Sigmoid colon (tissue), 7 donors: ENCODE measurements at places on chromosomes 11 and 22.

DNA sequence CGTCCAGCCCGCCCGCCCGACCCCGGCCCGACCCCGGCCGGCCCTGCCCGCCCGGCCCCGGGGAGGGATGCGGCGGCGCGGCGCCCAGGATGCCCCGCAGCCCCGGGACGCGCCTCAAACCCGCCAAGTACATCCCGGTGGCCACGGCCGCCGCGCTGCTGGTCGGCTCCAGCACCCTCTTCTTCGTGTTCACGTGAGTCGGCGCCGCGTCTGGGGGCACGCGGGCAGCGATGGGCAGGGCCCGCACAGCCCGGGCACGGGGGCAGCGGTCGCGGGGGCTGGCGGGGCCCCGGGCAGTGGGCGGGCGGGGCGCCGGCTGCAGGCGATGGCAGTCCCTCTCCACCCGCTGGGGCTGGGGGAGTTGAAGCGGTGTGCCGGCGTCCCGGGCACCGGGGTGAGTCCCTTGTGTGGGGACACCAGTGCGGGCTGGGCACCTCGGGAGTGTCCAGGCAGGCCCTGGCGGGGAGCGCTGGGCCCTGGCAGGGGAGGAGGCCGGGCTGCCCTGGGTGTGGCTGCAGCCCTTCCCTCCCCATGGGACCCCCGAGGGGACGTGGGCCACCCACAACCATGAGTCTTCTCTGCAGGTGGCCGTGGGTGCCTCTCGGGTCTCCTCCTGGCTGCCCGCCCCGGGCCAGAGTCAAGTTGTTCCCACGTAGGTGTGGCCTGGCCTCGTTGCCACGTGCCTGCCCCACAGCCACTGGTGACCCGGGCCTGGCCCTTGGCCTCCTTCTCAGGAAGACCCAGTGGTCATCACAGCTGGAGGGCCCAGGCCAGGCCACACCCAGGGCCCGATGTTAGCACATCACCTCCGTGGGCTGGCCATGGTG lies 468 bp downstream of the ZDHHC8 start:
- DNase-seq: peak; percentile 79

GRCh38 chr11:64373598-64373974 lies 14.6 kb downstream of the RPS6KA4 start:
- no peak for DNase-seq

DNA sequence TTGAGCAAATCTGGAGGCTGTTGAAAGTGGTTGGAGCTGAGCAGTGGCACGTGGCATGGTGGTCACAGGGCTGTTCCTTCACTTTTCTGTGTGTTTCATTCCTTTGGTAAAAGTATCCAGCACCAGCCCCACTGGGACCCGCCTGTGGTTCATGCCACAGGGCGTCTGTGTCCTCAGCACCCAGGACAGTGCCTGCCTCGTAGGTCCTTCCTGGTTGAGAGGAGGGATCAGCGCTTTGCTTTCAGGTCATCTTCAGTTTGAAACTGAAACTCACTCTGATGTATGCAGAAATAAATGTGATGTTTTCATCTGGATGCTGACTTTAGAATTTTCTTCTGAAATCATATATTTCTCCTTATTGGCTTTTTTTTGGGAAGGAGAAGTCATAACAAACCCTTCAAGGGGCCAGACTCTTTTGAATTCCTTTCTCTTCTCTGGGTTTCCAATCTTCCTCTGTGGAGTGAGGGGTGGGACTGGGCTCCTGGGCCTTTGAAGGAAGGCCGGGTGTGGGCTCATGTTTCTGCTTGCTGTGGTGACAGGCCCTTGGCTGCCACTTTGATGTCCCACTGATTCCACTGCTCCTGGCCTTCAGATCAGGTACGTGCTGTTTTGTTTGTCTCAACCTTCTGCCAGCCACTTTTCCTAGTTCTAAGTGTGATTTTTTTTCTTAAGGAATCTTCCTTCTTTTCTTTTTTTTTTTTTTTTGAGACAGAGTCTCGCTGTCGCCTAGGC lies 26.2 kb downstream of the TBC1D22A start:
- DNase-seq: peak; percentile 52

DNA sequence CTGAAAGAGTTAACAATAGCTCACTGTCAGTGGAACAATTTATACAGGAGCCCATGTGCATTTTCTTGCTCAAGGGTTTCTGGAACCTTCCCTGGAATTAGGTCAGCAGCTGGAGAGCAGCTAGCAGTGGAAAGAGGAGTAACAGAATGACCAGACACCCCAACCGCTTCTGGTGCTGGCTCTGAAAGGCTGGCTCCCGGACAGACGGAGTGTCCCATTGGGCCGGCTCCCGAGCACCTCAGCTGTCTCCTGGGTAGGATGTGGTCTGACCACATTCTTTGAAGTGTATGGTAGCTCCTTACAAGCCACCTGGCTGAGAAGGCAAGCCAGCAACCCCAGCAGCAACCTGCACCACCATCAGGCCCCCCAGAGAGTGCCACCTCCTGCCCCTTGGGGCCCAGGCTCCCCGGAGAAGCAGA lies 44.7 kb downstream of the ABTB2 start:
- DNase-seq: no peak

DNA sequence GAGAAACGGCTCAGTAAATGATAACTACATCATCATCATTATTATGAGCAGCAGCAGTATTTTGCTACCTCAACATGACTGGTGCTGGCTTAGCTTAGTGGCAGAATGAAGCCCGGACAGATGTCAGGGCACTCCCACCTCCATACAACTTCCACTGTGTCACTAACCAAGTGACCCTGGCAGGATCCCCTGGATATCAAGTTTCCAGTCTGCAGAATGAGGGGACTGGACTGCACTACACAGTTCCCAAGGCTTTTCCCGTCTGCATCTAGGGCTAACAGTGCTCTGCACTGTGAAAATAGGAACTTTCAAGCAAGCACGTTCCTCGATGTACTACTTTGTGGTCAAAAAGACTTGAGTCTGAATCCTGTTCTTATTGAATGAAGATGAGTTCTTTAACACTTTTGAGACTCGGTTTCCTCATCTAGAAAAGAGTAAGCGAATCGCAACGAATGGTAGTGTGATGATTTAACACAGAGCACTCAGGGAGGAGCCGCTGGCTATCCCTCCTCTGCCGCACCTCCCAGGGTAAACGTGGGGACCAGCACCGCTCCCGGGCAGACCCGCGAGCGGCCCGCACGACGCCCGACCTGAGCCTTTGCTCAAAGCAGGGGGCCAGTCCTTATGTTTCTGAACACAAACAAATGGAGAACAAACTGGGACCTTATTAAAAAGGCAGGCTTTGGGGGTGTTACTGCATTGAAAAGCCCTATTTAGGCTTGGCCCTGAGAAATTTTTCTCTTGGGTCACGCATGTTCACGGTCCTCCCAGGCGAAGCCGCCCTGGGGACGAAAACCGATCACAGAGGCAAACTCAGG lies 910 bp downstream of the CLTCL1 start:
- no peak for DNase-seq

- no peak for DNase-seq
These were observed 704.3 kb downstream of the DLG2 start for GRCh38 chr11:84922836-84923235.

DNA sequence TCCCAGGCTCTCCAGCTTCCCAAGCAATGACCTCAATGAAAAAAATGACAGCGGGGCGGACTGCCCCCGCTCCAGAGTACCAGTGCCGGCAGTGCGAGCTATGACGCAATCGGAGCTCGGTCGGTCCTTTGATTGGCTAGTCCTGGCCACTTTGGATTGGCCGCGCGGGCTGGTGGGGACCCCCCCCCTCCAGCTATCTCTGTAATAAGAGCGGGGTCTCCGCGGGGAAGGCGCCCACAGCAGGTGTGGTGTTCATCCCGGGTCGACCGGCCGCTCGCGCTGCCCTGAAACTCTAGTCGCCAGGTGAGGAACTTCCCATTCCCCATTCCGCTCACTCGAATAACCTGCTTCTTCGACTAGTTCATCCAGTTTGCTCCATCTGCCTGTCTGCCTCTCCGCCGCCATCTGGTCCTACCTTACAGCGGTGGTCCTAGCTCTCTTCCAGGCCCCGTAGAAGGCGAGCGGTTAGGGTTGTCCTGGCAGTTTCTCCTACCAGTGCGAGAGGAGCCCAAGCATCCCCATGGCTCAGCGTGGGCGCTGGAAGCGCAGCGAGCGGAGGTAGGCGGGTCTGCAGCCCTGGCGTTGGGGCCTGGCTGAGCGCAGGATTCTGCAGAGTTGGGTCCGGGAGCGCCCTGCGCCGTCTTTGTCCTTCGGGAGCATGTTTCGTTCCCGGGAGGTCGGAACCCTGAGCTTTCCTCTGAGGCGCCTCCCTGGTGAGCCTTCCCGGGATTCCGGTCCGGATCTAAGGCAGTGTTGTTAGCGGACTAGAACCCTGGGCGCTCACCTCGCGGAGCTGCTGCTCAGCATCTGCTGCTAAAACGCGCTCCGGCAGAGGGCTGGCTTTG lies at the start of gene CALCB:
CALCB (plus strand) TSS at position 233 of the 845 bp plus-strand sequence. CDS start 1,126 bp downstream, outside the sequence.
- DNase-seq: no peak

- no peak for DNase-seq
These were observed 42.9 kb upstream of the DDI1 start for GRCh38 chr11:103993507-103993906.
